ENCODE measurements at places on chromosomes 12 and 14.

GRCh38 chr12:30980955-30981662 is 54.6 kb downstream of the TSPAN11 start:
- H3K4me3 ChIP-seq = no peak overlapping the region
- no peak overlapping the region for H3K27ac ChIP-seq
- no peak for DNase-seq
- H3K36me3 ChIP-seq = no peaks in the 10 kb centered on the region

GRCh38 chr12:74747305-74747704 is 209.7 kb downstream of the ATXN7L3B start:
- no peak for DNase-seq
- H3K4me3 ChIP-seq = no peak overlapping the region
- H3K27ac ChIP-seq = no peak overlapping the region
- H3K4me1 ChIP-seq = no peaks in the 10 kb centered on the region
- H3K27me3 ChIP-seq = no peaks in the 10 kb centered on the region
- no peaks in the 10 kb centered on the region for H3K36me3 ChIP-seq

- H3K27ac ChIP-seq = no peak overlapping the region
- no peaks in the 10 kb centered on the region for H3K36me3 ChIP-seq
- no peaks in the 10 kb centered on the region for H3K4me1 ChIP-seq
- DNase-seq = no peak
- no peak overlapping the region for H3K4me3 ChIP-seq
Measured at GRCh38 chr12:65459545-65459944, 181.1 kb downstream of the MSRB3 start.

- peaks cover 18% of the 10 kb centered on the region for H3K36me3 ChIP-seq
- no peaks in the 10 kb centered on the region for H3K27me3 ChIP-seq
- peak overlapping the region; percentile 69 for H3K27ac ChIP-seq
- peak overlapping the region; percentile 53 for H3K4me3 ChIP-seq
- DNase-seq = no peak
Measured at GRCh38 chr14:49940808-49941421, 48.0 kb downstream of the ARF6 start.

DNA sequence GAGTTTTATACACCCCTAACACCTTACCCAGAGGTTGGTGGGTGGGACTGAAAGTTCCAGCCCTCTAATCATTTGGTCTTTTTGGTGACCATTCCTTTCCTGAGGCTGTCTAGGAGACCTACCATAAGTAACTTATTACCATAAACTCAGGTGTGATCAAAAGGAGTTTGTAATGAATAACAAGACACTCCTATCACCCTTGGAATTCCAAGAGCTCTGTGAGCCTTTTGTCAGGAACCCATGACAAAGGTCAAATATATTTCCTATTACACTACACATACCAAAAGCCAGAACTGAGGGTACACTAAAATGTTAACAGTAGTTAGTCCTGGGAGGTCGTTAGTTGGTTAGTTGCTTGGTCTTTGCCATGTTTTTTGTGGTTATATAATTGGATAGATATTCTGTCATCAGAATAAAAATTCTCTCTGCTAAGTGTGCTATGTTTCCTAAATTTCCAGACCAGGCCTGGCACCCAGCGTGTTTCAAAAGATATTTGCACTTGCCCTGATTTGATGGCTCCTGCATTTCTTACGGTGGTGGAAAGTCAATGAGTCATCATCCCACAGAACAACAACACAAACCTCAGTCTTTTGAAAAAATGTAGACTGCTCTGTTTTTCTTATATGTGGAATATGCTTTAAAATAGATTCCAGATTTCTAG is 27.0 kb upstream of the AKAP5 start:
- no peak for DNase-seq
- H3K27me3 ChIP-seq = no peaks in the 10 kb centered on the region
- no peak overlapping the region for H3K4me3 ChIP-seq
- H3K27ac ChIP-seq = no peak overlapping the region

DNA sequence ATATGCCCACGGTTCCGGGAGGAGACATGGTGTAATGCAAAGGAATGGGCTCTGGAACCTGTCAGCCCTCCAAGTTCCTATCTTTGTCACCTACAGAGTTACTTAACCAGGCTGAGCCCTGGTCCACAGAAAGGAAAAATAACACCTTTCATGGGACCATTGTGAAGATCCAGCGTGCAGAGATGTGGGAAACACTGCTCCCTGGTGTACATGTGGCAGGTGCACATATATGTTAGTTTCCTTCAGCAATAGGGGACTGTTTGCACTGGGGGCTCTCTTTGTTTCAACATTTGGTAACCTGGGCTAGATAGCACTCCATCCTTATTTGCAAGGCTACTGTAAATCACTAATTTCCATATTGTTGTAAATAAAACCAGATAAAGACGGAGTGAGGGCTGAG is 72.3 kb downstream of the ANO2 start:
- peaks cover 5% of the 10 kb centered on the region for H3K27me3 ChIP-seq
- H3K4me1 ChIP-seq = no peaks in the 10 kb centered on the region
- no peak overlapping the region for H3K27ac ChIP-seq
- no peak overlapping the region for H3K4me3 ChIP-seq

GRCh38 chr14:105426416-105427130 is 6.9 kb downstream of the MTA1 start:
- H3K36me3 ChIP-seq = no peaks in the 10 kb centered on the region
- no peak overlapping the region for H3K4me3 ChIP-seq
- DNase-seq = no peak
- H3K27ac ChIP-seq = no peak overlapping the region
- peaks cover 38% of the 10 kb centered on the region for H3K4me1 ChIP-seq
- H3K27me3 ChIP-seq = no peaks in the 10 kb centered on the region

- H3K4me1 ChIP-seq = peaks cover 34% of the 10 kb centered on the region
- H3K27ac ChIP-seq = peak within 1 kb of the TSS; percentile 60
- no peaks in the 10 kb centered on the region for H3K36me3 ChIP-seq
Measured at GRCh38 chr12:48183091-48183875, at the start of gene CCDC184. CCDC184 (plus strand) TSS chr12:48183644; CDS start chr12:48184123, 479 bp downstream.

GRCh38 chr12:104121001-104121400 is 17.0 kb downstream of the NFYB start:
- no peak for DNase-seq
- H3K4me3 ChIP-seq = no peak overlapping the region
- H3K27me3 ChIP-seq = no peaks in the 10 kb centered on the region

- no peak overlapping the region for H3K27ac ChIP-seq
- DNase-seq = no peak
- no peaks in the 10 kb centered on the region for H3K36me3 ChIP-seq
- H3K27me3 ChIP-seq = no peaks in the 10 kb centered on the region
- H3K4me3 ChIP-seq = no peak overlapping the region
- H3K4me1 ChIP-seq = no peaks in the 10 kb centered on the region
Measured at GRCh38 chr14:21078726-21079125, 8.6 kb downstream of the ARHGEF40 start.

GRCh38 chr12:46390881-46391280 is 18.3 kb upstream of the SLC38A2 start:
- no peaks in the 10 kb centered on the region for H3K27me3 ChIP-seq
- peaks cover 32% of the 10 kb centered on the region for H3K4me1 ChIP-seq
- peak overlapping the region; percentile 80 for H3K27ac ChIP-seq
- H3K4me3 ChIP-seq = peak overlapping the region; percentile 6

DNA sequence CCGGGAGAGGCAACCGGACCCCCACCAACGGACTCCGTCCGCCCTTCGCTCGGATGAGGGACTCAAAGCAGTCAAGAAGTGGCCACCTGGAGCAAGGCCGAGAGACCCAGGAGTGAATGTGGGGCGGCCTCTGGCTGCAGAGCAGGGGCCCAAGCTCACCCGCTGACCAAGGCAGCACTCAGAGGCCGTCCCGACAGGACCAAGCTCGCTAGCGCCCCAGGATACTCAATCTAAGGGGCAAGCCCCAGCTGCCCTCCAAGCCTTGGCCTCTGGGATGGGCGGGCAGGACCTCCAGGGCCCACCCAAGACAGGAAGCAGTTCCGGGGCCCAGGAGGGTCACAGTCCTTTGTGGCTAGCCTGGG is 936 bp downstream of the AKT1 start:
- no peak for DNase-seq
- H3K27ac ChIP-seq = no peak overlapping the region
- H3K4me3 ChIP-seq = peak overlapping the region; percentile 94
- no peaks in the 10 kb centered on the region for H3K36me3 ChIP-seq

- peaks cover 8% of the 10 kb centered on the region for H3K36me3 ChIP-seq
- DNase-seq = peak; percentile 77
- H3K27me3 ChIP-seq = no peaks in the 10 kb centered on the region
Measured at GRCh38 chr14:45251912-45252311, 1.1 kb downstream of the MIS18BP1 start.

- no peak overlapping the region for H3K27ac ChIP-seq
Measured at GRCh38 chr14:102620413-102620812, 28.0 kb downstream of the RCOR1 start.

- no peaks in the 10 kb centered on the region for H3K4me1 ChIP-seq
- H3K4me3 ChIP-seq = no peak overlapping the region
- H3K36me3 ChIP-seq = no peaks in the 10 kb centered on the region
- no peak for DNase-seq
- H3K27me3 ChIP-seq = peaks cover 5% of the 10 kb centered on the region
Measured at GRCh38 chr14:78075033-78075432, 95.1 kb upstream of the NRXN3 start.

GRCh38 chr14:95614349-95614748 is 71.9 kb upstream of the TCL1B start:
- H3K4me3 ChIP-seq = no peak overlapping the region
- DNase-seq = no peak
- peak overlapping the region; percentile 27 for H3K27ac ChIP-seq
- H3K4me1 ChIP-seq = peaks cover 38% of the 10 kb centered on the region
- H3K27me3 ChIP-seq = no peaks in the 10 kb centered on the region

- H3K36me3 ChIP-seq = no peaks in the 10 kb centered on the region
- no peak overlapping the region for H3K27ac ChIP-seq
- no peaks in the 10 kb centered on the region for H3K4me1 ChIP-seq
- DNase-seq = no peak
Measured at GRCh38 chr12:107026806-107027635, 40.1 kb upstream of the MTERF2 start.

DNA sequence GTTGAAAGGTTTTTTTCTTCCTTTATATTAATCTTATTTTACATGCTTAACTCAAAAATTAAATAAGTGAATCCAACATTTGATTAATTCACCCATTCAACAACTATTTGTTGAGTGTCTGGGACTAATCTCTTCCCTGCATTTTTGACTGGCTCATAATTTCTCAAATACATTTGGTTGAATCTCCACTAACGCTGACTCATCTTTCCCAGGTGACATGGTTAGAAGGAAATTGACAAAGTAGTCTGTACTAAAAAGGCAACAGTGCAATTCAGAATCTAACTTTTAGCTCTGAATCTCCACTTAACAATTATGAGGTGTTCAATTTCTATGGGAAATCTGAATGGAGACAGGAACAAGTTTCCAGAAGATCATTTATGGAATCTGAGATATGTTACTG is 88.9 kb downstream of the LIN7A start:
- DNase-seq = no peak
- H3K27ac ChIP-seq = no peak overlapping the region
- no peak overlapping the region for H3K4me3 ChIP-seq

DNA sequence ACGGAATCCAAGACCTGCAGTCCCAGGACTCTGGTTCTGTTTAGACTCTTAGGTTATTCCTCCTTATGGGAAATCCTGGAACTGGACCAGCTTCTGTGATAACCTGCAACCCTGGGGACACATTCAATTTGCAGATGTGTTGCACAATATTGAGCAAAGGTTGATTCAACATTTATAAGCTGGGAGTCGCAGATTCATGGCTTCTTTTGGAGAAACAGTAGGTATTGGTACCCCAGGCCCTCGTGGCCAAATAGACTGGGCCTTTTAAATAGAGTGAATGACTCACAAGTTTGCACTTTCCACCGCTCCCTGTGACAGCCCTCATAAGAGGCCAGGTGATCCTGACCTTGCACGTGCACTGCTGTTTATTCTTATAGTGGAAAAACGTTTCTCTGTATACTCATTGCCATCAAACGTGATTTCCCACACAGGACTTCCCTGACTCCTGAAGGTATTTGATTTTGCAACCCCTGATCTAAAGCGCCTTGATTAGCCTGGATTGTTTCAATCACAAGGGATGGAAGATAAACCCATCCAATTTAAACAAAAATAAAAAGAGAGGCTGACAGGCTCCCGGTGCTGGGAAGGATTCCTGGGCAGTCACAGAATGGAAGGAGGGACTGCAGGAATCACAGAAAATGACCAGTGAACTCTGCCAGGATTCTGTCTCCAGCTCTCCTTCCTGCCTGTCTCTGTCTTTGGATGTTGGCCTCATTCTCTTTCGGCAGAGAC is 98.0 kb downstream of the VCPKMT start:
- H3K27me3 ChIP-seq = no peaks in the 10 kb centered on the region
- no peak overlapping the region for H3K4me3 ChIP-seq
- no peak overlapping the region for H3K27ac ChIP-seq
- DNase-seq = no peak
- H3K36me3 ChIP-seq = peaks cover 3% of the 10 kb centered on the region

DNA sequence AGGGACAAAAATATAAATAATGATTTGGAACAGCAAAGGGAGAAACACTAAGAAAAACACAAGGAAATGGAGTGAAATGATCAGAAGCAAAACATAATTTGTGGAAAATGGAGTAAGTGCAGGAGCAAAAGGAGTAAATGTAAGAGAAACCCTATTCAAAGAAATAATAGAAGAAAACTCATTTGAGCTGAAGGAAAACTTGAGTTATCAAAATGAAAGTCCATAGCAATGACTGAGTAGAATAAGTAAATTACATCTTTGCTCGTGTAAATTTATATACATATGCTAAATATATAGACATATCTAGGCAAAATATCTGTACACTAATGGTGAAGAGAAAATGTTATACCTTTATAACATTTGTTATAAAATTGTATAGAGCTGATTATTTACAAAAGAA is 194.0 kb downstream of the FOXA1 start:
- no peak overlapping the region for H3K4me3 ChIP-seq
- H3K4me1 ChIP-seq = no peaks in the 10 kb centered on the region
- no peak overlapping the region for H3K27ac ChIP-seq
- H3K27me3 ChIP-seq = no peaks in the 10 kb centered on the region

GRCh38 chr12:50065726-50066310 is 8.4 kb downstream of the ASIC1 start:
- H3K4me1 ChIP-seq = peaks cover 11% of the 10 kb centered on the region
- H3K27ac ChIP-seq = no peak overlapping the region
- H3K36me3 ChIP-seq = no peaks in the 10 kb centered on the region
- no peak overlapping the region for H3K4me3 ChIP-seq
- H3K27me3 ChIP-seq = peaks cover 44% of the 10 kb centered on the region
- DNase-seq = no peak

GRCh38 chr14:22929961-22930364 is 787 bp upstream of the PRMT5 start:
- no peaks in the 10 kb centered on the region for H3K36me3 ChIP-seq
- no peak overlapping the region for H3K4me3 ChIP-seq
- H3K27me3 ChIP-seq = no peaks in the 10 kb centered on the region
- H3K27ac ChIP-seq = no peak overlapping the region
